ENCODE measurements at places on chromosomes 3 and 15.

DNA sequence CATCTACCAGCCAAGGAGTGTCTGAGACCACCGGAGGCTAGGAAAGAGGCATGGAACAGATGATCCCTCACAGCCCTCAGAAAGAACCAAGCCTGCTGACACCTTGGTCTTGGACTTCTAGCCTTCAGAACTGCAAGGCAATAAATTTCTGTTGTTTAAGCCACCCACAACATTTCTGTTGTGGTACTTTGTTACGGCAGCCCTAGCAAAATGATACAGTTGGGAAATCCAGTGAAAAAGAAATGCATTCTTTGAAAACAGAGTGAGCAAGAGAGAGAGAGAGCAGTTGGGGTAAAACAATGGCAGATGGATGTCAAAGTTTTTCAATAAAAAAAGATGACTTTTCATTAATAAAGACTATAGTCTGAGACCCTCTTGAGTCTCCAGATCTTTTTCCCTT, 219.4 kb downstream of the NFKBIZ start:
- DNase-seq: no peak

- DNase-seq: no peak
These were observed 11.8 kb downstream of the CAPN3 start for GRCh38 chr15:42371096-42371495.

DNA sequence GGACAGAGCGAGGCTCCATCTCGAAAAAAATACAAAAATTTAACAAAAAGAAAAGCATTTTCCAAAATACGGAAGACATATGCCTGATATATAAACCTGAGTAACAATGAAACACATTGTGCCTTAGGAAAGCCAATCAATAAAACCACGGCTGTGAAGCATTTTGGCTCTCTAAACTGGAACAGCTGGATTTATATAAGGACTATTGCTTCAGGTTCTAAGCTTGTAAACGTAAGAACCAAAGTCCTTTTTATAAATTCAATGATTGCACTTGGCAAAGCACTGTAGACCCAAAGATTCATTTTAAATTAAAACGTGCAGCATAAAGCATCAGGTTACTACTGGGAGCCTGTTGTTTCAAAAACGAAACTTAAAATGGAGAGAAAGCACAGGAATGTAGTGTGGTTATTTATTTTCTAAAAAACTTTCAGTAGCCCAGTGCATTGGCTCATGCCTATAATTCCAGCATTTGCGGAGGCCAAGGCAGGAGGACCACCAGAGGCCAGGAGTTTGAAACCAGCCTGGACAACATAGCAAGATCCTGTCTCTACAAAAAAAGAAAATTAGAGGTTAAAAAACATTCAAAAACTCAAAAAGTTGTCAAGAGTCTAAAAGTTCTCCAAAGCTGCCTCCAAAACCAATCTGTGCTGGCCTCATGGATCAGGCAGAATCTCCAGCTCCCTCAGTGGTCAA, 61.5 kb downstream of the USF3 start:
- no peak for DNase-seq

DNA sequence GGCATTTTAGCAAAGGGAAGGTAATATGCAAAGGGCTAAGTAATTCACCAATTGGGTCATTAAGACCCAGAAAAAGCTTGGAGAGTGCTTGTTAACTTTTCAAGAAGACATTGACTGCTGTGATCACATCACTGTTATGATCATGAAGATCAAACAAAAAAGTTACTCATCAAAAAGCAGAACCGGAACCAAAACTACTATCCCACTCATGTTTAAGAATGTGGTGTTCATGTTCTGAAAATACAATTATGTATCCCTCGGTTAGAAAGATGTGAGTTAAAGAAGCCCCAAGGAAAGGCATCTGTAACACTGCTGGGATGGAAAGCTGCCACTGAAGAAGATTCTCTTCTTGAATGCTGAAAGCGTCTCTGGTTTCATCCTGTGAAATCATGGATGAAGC, 32.6 kb downstream of the BBX start:
- DNase-seq: no peak

DNA sequence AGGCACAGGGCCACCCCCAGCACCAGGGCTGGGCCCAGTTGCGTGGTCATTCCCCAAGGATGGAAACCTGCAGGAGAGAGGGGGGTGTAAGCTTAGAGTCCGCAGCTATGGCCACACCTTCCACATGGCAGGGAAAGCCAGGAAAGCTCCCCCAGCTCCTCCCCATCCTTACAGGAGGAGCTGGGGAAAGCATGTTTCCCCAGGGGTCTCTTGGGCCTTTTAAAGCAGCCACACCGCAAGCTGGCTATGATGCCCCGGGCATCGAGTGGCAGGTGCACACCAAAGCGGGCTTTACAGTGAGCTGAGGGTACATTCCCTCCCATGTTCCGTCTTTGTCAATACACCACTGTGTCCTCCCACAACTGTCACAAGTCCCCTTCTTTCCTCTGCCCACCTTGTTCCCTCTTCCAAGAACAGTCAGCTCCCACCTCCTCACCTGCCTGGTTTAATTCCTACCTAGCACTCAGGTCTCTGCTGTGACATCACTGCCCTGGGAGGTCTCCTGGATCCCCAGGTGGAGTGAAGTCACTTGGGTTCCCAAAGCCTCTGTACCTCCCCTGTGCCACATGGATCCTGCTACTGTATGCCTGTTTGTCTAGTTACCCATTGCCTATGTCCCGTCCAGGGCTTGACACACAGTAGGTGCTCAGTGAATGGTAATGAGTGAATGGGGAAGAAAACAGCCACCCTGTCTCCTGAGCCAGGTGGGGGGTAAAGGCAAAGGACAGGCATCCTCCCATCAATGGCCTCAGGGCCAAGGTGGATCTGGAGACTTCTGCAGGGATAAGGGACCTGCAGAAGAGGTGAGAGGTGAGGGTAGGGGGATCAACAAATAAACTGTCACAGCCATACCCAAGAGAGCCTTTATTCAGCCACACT, 3.4 kb downstream of the HYAL3 start:
- no peak for DNase-seq

- DNase-seq: no peak
These were observed 14.9 kb downstream of the SOX2 start for GRCh38 chr3:181726351-181727330.

DNA sequence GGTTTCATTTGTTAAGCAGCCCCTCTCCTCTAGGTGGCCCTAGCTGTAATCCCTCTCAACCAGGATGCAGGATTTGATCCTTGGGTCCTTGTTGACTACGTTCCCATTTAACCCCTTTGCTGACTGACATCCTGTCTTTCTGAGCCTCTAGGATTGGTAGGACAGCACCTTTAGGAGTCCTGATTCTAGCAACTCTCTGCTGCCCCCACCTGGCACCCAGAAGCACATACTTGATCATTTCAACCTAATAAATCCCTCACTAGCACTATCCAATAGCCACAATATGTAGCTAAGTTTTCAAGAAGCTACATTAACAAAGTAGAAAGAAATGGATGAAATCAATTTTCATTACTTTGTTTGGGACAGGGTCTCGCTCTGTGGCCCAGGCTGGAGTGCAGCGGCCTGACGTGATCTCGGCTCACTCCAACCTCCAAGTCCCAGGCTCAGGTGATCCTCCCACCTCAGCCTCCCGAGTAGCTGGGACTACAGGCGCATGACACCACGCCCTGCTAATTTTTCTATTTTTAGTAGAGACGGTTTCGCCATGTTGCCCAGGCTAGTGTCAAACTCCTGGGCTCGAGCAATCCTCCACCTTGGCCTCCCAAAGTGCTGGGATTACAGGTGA, 28.3 kb downstream of the RSL24D1 start:
- no peak for DNase-seq

DNA sequence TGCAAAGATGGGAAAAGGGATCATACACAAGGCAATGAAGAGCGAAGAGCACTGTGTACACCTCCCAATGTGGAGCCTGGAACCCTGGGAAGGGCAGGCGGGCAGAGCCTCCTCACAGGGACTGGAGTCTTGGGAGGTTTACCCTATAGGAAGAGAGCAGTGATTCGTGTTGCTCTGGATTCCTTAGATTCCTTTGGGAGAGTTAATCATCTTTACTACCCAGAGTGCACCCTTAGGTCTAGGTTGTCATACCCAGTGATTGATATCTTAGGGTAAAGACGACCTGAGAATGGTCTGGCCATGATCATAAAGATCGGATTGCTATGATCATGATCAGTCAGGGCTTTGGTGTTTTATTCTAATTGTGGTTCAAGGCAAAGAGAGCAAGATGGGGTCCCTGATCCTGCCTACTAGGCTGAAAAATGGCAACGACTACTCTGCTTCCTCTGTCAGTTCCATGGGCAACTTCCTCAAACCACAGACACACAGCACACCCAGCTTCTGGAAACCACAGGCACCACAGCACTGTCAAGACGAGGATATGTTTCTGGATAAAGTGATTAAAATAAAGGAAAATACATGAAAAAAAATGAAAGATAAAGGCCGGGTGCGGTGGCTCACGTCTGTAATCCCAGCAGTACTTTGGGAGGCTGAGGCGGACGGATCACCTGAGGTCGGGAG, 20.4 kb upstream of the MAP6D1 start:
- no peak for DNase-seq

DNA sequence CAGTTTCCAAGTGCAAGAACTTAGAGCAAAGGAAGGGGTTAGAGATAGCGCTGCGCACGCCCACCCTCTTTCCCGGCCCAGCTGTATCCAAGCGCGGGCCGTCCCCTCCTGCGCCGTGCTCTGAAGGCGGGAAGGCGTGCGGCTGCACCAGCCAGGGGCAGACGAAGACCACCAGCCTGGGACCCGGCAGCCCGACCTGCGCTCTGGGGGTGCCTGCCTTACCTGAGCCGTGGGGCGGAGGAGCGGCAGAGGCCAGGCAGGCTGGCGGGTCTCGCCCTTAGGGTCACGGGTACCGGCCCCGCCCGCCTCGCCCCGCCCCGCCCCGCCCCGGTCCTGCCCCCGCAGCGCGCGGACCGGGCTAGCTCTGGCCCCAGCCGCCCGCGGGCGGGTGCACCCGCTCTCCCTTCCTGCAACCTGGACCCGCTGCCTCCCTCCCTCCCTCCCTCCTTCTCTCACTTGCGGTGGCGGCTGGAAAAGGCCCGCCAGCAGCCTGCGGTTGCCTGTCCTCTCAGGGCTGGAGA, at the start of gene WDR72:
WDR72 (minus strand) TSS at position 253 of the 521 bp plus-strand sequence. CDS start 26,514 bp downstream, outside the sequence.
- DNase-seq: no peak

DNA sequence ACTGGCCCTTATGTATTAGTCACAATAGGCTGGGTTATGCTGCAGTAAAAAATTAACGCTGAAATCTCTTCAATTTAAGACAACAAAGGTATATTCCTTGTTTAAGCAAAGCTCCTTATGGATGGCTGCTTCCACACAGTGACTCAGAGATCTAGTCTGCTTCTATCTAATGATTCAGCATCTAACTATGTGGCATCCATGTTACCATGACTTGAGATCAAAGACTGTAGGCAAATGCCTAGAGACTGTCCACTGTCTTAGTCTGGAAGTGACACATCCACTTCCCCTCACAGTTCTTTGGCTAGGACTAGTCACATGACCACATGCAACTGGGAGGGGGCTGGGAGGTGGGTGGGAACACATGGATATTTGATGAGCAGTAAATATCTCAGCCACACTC, 61.3 kb upstream of the PSMD6 start:
- DNase-seq: no peak

DNA sequence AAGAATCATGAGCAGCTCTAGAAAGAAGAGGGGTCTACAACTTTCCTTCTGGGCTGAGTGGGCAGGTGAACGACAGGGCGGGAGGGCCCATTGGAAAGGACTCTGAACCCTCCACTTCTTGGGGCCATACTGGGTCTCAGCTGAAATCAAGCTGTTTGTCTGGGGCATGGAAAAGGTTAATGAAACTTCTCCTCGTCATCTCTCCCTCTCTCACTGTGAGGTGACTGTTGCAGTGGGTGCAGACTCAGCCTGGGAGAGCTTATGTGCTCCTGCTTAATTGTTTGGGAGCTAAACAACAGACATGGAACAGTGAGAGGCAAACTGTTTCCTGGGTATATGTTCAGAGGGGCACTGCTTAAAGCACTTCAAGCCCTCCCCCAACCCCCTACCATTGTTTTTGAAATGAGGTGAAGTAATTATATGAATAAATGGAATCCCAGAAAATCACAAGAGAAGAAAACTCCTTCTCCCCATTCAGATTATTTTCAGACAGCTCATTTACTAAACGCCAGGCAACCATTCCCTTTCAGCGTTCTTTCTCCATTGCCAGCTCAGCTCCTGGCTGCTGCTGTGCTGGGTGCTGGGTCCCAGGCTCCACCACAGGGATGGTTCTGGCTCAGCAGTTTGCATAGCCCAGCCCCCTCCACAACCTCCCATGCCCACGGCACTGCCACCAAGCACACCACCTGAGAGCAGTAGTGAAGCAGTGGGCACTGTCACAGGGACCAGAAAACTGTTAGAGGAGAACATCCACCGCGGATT, 444.9 kb upstream of the TBL1XR1 start:
- DNase-seq: no peak

DNA sequence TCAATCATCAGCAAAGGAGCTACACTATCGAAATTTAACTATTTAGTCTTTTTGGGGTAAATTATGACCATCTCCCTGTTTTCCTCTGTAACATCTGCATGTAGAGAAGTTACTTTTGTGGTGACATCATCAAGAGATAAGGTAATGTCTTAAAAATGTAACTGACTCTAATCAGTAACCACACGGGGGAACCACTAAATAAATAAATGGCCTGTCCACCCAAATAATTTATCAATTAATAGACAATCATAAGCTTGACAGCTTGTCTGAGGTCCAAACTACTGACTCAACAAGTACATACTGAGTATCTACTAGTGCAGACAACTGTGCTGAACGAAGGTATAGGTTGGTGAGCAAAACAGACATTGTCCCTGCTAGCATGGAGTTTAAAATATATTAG, 219.3 kb downstream of the SLC9A9 start:
- DNase-seq: no peak
